ENCODE measurements at places on chromosomes 16 and 17. TPM values are rescaled to one million over a fixed set of nuclear protein-coding genes. Genes with fewer than 3 reads are reported as not detected.

- DNase-seq: no peak
These were observed 112.5 kb upstream of the KCNJ16 start for GRCh38 chr17:69962436-69962995.

The SLC52A1 gene
- not detected for total RNA-seq

The SLC35G3 gene
- not detected for total RNA-seq

- peak; percentile 36 for DNase-seq
These were observed 212.2 kb upstream of the ZNF469 start for GRCh38 chr16:88170528-88170991.

DNA sequence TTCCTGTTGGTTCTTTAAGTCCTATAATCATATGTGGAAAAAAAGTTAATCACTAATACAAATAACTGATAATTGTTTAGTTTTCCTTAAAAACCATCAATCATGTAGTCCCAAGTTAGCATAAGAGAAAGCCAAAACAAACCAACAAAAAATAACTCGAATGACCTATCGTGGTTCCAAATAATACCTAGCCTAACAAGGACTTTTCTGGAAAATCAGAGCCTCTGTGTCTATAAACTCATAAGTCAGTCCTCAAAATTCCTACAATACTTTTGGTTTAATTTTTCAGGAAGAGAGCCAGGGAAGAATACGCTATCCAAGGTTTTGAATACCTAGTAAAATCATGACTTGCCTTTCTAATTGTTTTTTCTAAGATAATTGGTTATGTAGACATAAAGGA, 975.3 kb upstream of the SOX9 start:
- no peak for DNase-seq

DNA sequence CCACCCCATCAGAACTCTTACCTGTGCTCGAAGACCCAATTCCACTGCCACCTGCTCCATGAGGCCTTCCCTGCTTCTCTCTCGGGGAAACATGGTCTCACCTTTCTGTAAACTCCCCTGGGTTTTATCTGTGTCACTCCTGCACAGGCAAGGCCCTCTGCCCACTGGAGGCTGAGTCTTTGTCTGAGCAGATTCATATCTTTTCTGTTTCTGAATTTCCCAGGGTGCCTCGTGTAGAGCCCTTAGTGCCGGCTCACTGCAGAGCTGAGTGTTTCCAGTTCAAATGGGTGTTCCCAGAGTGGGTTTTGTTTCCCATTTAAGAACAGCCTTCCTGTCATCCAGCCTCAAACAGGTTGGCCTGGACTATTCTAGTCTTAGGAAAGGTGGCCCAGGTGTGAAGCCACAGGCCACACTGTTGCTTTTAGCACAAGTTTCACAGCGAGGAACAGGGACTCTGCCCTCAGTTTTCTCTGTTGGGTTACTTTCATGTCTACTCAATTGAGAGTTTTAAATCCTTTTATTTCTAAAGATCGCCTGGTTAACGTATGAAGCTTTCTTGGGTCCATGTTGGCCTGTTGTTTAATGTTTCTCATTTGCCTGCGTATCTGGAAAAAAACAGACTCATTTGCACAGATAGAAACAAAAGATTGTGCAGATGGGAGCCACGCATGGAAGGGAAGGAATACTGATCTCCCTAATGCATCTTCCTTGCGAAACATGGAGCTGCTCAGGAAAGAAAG, 228.7 kb downstream of the MSI2 start:
- DNase-seq: no peak

DNA sequence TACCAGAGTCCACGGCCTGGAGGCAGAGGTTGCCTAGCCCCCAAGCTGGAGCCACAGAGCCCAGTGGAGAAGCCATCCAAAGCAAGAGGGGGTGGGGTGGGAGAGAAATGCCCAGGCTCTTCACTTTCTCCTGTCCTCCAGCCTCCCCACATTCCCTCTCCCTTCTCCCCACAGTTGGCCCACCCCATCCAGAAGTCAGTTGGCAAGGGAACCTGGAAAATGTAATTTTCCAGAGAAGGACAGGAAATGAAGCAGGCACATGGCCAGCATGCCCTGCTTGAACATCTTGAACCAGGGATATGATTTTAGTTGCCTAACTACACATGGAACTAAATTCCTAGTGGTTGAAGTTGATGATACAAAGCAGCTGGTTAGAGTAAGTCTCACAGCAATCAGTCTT, 73.3 kb upstream of the IRX6 start:
- DNase-seq: no peak

The SLC35G6 gene
- not detected for total RNA-seq

The OTOA gene
- total RNA-seq: not detected

- no peak for DNase-seq
These were observed 147.9 kb upstream of the MON1B start for GRCh38 chr16:77043076-77043475.

GRCh38 chr17:56699186-56699894, 105.8 kb downstream of the NOG start:
- DNase-seq: peak; percentile 100

DNA sequence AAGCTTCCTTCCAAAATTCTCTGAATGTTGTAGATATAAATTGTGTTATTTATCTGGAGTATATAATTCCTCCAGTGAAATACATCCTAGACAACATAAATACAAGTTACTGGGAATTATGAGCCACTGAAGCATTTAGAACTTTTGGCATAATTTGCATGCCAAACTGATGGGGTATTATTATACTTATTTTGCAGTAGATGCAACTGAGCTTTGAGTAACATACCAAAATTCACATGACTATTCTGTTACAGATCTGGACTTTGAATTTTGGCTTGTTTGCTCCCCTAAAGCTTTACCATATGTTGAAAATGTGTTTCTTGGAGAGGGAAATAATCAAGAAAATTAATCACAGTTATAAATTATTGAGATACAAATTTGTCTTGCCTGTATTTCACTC, 372.5 kb downstream of the CDH11 start:
- no peak for DNase-seq

DNA sequence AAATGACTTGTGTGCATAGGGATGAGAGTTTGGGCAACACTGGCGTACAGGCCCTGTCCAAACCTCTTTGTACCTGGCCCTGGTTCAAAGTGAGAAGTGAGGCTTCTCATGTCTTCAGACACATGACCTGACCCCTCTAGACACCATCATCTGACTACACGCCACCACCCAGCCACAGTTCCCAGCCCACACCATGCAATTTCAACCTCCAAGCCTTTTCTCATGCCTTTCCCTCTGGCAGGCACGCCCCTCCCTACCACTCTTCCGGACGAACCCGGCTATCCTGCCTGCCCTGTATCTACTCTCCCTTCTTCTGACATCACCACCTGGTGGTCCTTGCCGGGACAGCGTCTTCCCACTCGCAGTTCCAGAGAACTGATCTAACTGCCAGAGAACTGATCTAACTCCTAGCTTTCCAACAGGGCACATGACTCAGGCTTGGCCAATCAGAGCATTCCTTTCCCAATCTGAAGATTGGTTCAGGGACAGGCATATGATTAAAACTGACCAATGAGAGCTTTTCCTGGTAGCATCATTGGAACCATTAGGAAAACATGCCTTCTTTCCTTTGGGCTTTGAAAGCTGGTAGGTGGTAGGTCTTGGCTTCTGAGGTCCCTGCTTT, 27.1 kb upstream of the IL21R start:
- peak; percentile 73 for DNase-seq

The PLA2G10 gene
- total RNA-seq: not detected

DNA sequence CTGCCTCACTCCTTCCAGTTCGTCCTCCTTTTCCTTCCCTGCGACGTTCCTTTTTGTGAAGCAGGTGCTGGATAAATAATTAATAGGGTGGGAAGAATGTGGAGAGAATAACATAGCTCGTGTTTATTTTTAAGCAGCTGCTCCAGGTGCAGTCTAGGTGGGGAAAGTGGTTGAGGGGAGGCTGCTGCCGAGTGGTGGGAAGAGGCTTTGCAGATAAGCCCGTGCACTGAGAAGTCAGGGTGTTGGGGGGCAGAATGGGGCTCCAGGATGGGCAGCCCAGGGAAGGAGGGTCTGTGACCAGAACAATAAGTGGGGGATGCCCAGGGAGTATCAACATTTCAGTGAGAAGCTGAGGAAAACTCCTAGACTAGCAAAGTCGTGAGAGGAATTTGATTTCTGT, 300.5 kb downstream of the CPPED1 start:
- no peak for DNase-seq

DNA sequence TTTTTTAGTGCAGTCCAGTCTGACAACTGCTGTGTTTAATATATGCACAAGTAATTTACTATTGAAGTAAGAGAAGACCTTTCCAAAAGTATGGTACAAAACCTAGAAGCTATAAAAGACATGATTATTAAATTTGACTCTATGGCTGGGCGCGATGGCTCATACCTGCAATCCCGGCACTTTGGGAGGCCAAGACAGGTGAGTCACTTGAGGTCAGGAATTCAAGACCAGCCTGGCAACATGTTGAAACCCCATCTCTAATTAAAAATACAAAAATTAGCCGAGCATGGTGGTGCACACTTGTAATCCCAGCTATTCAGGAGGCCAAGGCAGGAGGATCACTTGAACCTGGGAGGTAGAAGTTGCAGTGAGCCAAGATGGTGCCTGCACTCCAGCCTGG, 41.4 kb upstream of the VWA3A start:
- no peak for DNase-seq

The ST3GAL2 gene
- 23.2 TPM for total RNA-seq

- no peak for DNase-seq
These were observed 3.3 kb upstream of the SLC16A3 start for GRCh38 chr17:82225368-82226029.

The RNF135 gene
- total RNA-seq: 14.6 TPM

DNA sequence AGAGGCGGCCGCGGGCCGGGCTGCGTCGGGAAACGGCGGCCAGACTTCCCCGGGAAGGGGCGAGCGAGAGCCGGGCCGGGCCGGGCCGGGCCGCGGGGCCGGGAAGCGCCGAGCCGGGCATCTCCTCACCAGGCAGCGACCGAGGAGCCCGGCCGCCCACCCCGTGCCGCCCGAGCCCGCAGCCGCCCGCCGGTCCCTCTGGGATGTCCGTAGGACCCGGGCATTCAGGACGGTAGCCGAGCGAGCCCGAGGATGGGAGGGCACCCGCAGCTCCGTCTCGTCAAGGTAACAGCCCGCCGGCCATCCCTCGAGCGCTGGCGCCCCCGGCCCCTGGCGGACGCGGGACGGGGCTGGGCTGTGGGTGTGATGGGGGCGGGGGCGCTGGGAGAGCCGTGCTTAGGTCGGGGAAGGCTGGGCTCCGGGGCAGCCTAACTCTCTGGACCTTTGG, at the start of gene CRHR1:
Gene CRHR1 (plus strand): TSS at position 28 of the 448 bp plus-strand sequence. CDS start 225 bp downstream, at position 253.
- DNase-seq: no peak

DNA sequence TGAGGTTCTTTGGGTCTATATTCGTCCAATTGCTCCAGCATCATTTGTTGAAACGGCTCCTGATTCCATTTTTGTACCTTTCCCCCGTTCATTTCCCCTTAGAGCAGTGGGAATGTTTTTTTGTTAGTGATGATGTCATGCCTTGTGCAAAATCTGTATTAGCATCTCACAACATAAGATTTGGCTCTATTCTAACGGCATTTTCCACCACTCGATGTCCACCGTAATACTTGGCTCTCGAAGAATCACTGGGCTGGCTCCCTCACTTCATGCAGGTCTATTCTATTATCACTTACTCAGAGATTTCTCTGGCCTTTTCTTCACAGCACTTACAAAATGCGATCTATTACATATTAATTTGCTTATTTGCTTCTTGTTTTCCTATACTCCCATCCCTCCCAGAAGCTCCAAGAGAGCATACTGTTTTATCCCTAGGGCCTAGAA, 571 bp upstream of the NME1 start:
- DNase-seq: no peak

DNA sequence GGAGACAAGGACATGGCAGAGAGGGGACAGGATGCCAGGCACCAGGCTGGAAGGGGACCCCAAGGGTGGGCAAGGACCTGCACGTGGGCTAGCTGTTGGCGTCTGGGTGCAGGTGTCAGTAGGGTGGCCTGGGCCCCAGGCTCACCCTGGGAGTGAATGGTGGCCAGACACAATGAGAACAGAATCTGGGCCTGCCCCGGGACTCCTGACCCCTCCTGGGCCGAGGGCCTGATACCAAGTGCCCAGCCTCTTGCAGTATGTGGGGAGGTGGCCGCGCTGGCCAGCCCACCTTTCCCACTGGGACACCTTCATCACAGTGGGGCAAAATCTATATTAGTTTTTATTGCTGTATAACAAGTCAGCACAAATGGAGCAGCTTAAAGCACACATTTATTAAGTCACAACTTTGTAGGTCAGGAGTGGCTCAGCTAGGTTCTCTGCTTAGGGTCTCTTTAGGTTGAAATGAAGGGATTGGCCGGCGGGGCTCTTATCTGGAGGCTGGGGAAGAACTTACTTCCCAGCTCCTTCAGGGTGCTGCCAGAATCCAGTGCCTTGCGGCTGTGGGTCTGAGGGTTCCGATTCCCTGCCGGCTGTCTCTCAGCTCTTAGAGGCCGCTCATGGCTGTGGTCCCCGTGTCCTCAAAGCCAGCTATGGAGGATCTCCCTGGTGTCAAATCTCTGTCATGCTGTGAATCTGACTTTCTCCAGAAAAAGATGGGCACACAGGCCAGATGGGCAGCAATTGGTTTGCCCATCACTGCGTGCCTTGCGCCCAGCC, 3.6 kb downstream of the PRSS33 start:
- no peak for DNase-seq

GRCh38 chr17:82019690-82020571, 2.7 kb downstream of the CENPX start:
- peak; percentile 81 for DNase-seq
